Large intestine (tissue), 12 donors: ENCODE measurements at places on chromosomes 6 and 20. TPM values are rescaled to one million over a fixed set of nuclear protein-coding genes. Genes with fewer than 3 reads are reported as not detected.

Gene NDUFAF4
- 30.6 TPM for polyA plus RNA-seq

DNA sequence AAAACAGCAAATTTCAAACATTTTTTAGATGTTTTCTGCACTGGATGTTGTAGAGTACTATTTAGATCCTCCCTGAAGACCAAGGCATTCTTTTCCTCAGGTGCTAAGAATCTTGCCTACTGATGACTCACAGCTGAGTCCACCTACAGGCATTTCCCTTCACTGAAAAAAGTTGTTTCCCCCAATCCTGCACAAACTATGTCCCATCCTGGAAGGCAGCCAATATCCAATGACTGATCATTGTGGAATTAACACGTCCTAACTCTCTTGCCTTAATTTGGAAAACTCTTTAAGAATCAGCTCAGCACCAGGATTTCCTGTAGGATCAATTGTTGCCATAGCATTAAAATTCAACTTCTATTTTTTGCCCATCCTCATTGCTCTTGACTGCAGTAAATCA, 268.4 kb upstream of the IRAK1BP1 start:
- peaks cover 3% of the 10 kb centered on the region for H3K4me1 ChIP-seq
- H3K27ac ChIP-seq: no peak overlapping the region
- H3K4me3 ChIP-seq: no peak overlapping the region
- no peaks in the 10 kb centered on the region for H3K36me3 ChIP-seq
- no peak for DNase-seq

- H3K27me3 ChIP-seq: no peaks in the 10 kb centered on the region
- no peaks in the 10 kb centered on the region for H3K4me1 ChIP-seq
- H3K4me3 ChIP-seq: no peak overlapping the region
- no peak for DNase-seq
- H3K36me3 ChIP-seq: no peaks in the 10 kb centered on the region
- H3K27ac ChIP-seq: no peak overlapping the region
Observed at GRCh38 chr6:127085181-127085580, 33.3 kb upstream of the RSPO3 start.

DNA sequence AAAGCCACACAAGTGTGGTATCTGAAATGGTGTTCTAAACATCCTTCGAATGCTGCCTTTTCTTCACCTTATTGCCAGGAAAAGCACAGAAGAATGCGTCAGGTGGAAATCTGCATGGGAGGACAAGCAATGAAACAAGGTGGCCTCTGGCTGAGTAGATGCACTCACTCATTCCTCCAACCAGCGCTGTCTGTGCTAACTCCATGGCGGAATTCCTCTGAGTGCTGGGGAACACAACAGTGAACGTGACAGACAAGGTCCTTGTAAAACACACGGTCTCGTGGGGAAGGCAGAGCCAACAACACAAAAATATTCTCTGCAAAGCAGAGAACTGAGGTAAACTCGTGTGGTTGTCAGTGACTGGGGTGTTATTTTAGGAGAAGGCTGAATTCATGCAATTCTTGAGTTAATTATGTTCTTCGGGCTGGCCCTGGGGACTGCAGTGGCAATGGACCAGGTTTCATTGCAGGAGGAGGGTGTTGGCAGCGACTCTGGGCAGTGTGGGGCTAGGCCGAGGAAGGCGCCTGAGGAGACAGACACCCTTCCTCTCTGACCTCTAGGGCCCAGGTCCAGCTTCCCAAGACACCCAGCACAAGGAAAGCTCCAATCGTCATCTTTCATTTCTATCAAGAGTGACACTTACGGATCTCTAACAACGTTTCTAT, 339.7 kb downstream of the PRKN start:
- H3K27ac ChIP-seq: no peak overlapping the region
- H3K4me3 ChIP-seq: no peak overlapping the region
- H3K36me3 ChIP-seq: no peaks in the 10 kb centered on the region

- no peaks in the 10 kb centered on the region for H3K27me3 ChIP-seq
- no peak overlapping the region for H3K27ac ChIP-seq
- no peaks in the 10 kb centered on the region for H3K36me3 ChIP-seq
- no peak overlapping the region for H3K4me3 ChIP-seq
- no peaks in the 10 kb centered on the region for H3K4me1 ChIP-seq
Observed at GRCh38 chr6:6169141-6169540, 151.3 kb downstream of the F13A1 start.

GRCh38 chr6:36621371-36621855, 27.3 kb downstream of the SRSF3 start:
- H3K27me3 ChIP-seq: no peaks in the 10 kb centered on the region
- H3K4me3 ChIP-seq: no peak overlapping the region
- H3K36me3 ChIP-seq: no peaks in the 10 kb centered on the region
- H3K27ac ChIP-seq: no peak overlapping the region

Gene CEP57L1
- polyA plus RNA-seq: 14.3 TPM

DNA sequence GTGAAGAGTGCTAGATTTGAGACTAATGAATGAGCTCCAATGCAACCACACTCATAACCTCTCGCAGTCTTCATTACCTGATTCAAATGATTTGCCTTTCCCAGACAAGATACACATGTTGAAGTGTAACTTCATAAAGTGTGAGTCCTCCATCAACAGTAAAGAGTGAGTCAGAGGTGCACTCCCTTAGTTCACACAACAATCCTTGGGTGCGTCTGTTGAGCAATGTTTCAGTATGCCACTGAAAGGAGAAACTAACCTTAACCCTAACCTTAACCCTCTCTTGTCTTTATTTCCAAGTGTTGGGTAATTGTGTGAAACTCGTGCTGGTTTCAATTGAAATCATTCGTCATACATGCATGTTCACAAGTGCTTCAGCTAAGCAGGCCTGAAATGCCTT, 21.0 kb upstream of the RIN2 start:
- H3K27ac ChIP-seq: peak overlapping the region; percentile 70
- no peaks in the 10 kb centered on the region for H3K36me3 ChIP-seq
- peaks cover 17% of the 10 kb centered on the region for H3K4me1 ChIP-seq
- no peak overlapping the region for H3K4me3 ChIP-seq
- no peaks in the 10 kb centered on the region for H3K27me3 ChIP-seq

DNA sequence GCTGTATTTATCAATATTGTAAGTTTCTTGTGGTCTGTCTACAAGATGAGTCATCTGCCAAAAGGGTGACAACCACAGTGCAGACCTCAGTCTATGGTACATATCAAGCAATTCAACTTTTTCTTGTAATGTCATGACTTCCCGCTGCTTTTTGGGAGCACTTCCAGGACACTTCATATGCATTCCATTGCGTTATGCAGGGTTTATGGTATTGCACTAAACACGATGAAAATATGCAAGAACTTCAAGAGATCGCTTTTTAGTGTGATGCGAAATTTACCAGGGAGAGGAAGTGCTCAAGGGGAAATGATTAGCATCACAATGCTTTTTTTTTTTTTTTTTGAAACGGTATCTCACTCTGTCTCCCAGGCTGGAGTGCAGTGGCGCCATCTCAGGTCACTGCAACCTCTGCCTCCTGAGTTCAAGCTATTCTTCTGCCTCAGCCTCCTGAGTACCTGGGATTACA, 166.5 kb downstream of the TFAP2A start:
- H3K4me3 ChIP-seq: no peak overlapping the region
- H3K27me3 ChIP-seq: no peaks in the 10 kb centered on the region
- peaks cover 2% of the 10 kb centered on the region for H3K4me1 ChIP-seq
- no peak overlapping the region for H3K27ac ChIP-seq
- no peak for DNase-seq

- no peak overlapping the region for H3K4me3 ChIP-seq
- DNase-seq: no peak
- no peak overlapping the region for H3K27ac ChIP-seq
- no peaks in the 10 kb centered on the region for H3K27me3 ChIP-seq
- H3K36me3 ChIP-seq: no peaks in the 10 kb centered on the region
Observed at GRCh38 chr6:123276546-123276980, 280.5 kb downstream of the CLVS2 start.

Gene MED20
- polyA plus RNA-seq: 26.0 TPM

- no peak overlapping the region for H3K4me3 ChIP-seq
- peak; percentile 4 for DNase-seq
- no peak overlapping the region for H3K27ac ChIP-seq
- H3K27me3 ChIP-seq: no peaks in the 10 kb centered on the region
- H3K36me3 ChIP-seq: no peaks in the 10 kb centered on the region
Observed at GRCh38 chr20:34834459-34834893, 9.0 kb upstream of the NCOA6 start.
